AG20443 (cell line): ENCODE measurements at places on chromosomes 3 and 15.

DNA sequence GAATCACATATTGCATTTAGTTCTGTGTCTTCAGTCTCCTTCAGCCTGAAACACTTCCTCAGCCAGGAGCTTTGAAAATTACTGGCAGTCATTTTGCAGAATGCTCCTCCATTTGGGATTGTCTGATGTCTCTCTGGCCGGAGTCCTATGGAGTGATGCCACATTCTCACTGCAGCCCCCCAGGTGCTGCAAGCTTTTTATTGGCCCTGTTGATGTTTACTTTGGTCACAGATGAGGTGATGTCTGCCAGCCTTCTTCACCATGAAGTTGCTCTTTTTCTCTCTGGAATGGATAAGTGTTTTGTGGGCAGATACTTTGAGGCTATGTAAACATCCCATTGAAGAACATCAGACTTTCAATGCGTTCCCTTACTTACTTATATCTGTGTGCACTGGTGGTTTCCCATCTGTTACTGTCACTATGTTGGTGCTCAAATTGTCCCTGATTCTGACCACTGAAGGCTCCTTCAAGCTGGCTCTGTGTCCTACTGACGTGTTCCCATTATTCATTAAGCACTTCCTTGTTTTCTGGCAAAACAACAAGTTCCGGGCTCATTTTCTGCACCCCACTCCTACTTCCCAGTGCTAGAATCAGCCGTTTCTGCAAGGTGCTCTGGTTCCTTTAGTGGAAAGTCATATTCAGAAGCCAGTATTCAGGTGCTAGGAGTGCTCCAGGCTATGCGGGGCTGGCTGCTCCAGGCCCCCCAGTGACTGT is 1.4 kb upstream of the CLEC3B start:
- no peak for DNase-seq

GRCh38 chr15:61314427-61314826 is 85.3 kb upstream of the RORA start:
- DNase-seq = no peak

DNA sequence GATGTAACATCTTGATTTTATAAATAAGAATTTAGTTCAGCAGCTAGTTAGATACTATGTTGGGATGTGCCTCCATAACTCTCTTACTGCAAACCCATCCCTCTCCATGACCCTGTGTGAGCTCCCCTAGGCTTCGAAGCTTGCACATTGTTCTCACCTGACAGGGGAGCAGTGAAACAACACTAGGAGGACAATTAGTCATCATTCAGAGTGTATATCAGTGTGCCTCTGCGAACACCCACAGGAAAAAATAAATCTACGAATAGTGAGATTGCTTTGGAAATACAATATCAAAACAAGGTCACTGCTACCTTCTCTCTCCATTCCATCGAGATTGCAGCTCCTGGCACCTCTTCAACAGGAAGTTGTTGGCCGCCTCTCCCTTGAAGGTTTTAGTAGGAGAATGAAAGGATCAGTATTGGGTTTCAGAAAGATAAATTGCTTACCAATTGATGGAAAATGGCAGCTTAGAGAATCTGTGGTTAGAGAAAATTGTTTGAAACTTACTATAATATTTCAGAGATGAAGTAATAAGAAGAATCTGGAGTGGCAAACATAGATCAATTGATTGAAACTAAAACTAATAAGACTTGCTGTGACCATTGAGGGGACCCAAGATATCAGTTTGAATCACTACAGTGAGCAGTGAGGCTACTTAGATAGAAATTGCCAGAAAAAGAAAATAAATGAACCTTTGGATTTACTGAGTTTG is 103.2 kb downstream of the CHL1 start:
- DNase-seq = no peak

DNA sequence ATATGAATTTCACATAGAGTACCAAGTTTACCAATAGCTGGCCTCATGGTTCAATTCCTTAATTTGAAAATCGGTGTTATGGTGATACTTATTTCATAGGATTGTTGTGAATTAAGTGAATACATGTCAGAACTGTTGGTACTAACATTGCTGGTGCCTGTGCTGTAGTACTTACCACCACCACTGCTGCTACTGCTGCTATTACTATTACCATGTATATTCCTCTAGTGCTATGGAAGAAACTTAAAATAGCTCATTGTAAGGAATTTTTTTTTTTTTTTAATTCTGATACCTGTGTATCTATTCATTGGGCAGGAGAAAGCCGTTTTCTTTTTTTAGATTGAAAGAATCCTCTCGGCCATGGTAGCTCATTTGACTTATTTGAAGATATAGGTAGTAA is 3.6 kb downstream of the FYTTD1 start:
- no peak for DNase-seq
